Activated CD8-positive, alpha-beta memory T cell treated with anti-CD3 and anti-CD28 coated beads, Interleukin-2, amount 50 U/mL, for 4 hours (primary cell): ENCODE measurements at places on chromosomes 1 and 21.

GRCh38 chr1:67771152-67771551 is 62.1 kb downstream of the GNG12 start:
- DNase-seq, result no peak

DNA sequence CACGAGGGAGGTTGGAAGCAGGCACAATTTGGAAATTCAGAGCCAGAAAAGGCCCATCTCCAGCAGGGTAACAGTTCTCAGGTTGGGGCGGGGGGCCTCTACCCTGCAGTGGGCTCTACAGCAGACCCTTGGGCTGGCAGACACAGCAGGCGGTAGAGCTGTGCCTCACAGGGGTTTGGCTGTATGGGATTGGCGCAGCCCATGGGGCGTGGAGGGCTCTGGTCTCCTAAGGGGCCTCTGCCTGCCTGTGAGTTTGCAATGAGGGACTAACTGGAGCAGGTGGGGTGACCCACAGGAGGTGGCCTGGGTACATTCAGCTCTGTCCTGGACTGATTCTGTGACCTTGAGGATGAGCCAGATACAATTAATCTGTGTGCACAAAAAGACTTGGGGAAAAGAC is 124.1 kb downstream of the CAMTA1 start:
- DNase-seq, result no peak

- DNase-seq, result no peak
Observed at GRCh38 chr21:44500111-44500510, 39.9 kb downstream of the KRTAP10-1 start.

GRCh38 chr1:97340951-97341350 is 579.9 kb downstream of the DPYD start:
- DNase-seq, result no peak

DNA sequence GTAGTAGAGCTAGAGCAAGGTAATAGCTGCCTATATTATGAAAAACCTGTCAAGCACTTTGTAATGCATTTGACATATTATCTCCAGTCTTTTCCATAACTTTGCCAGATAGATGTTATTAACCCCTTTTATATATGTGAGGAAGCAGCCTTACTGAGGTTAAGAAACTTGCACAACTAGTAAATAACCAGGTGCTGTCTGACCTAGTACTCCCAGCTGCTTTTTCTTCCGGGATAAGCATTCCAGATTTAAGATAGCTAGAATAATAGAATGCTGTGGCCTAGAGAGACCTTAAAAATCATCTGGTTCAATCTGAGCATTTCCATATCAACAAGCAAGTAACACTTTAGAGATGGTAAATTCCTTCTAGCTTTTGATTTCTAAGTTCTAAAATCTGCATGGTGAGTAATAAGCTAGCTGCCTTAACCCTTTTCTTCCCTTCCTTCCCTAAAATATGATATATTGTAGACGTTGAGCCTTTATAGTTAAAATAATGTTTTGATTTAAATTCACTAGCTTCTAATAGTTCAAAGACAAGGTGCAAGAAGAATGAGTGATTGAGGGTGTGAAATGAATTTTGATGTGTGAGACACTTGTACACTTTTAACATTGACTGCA is 1.8 kb downstream of the SH3GLB1 start:
- DNase-seq, result no peak

GRCh38 chr1:44489481-44489880 is 84.4 kb downstream of the RNF220 start:
- no peak for DNase-seq

DNA sequence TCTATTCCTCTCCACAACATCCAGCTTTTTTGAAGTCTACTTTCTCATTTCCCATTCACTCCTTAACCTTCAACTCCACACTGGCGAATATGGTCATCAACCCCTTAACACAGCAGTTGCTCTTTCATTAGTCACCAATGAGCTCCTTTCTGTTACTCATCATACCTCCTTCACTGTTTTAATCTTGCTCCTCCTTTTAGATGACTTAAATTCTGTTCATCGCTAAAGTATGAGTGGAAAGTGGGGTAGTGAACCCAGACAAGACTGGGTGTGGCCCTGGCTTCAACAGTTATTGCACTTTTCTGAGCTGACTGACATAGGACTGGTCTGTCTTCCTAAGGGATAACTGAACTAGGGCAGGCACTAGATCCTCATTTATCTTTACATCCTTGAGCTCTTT is 51.3 kb downstream of the AKT3 start:
- DNase-seq, result no peak

GRCh38 chr1:2209400-2210083 is 15.0 kb upstream of the FAAP20 start:
- DNase-seq, result no peak
